Hepatocyte (in vitro differentiated cells): ENCODE measurements at places on chromosomes 16 and 17.

DNA sequence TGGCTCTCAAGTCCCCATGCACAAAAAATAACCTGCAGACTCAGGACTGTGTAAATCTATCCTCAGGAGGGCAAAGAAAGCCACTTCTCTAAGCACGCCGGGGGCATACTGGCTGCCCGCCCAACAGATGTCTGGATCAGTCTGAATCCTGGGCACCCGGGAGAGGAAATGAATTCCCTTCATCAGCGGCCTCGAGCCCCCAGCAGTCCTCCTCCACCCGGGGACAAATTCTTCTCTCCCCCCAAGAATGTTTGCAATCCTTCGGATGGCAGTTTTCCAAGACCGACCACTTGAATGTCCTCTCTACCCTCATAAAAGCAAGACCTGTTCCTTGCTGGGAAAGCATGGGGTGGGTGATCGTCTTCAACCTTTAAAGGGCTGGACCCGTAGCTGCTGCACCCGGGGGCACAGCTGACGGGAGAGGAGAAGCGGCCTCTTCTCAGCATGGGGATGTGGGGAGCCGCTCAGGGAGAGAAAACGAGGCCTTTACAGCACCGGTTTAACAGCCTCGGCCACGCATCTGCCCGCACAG lies 9.4 kb upstream of the MAP2K3 start:
- DNase-seq = peak; percentile 22

GRCh38 chr17:32206861-32207260 lies 58.8 kb upstream of the RHBDL3 start:
- DNase-seq = no peak

DNA sequence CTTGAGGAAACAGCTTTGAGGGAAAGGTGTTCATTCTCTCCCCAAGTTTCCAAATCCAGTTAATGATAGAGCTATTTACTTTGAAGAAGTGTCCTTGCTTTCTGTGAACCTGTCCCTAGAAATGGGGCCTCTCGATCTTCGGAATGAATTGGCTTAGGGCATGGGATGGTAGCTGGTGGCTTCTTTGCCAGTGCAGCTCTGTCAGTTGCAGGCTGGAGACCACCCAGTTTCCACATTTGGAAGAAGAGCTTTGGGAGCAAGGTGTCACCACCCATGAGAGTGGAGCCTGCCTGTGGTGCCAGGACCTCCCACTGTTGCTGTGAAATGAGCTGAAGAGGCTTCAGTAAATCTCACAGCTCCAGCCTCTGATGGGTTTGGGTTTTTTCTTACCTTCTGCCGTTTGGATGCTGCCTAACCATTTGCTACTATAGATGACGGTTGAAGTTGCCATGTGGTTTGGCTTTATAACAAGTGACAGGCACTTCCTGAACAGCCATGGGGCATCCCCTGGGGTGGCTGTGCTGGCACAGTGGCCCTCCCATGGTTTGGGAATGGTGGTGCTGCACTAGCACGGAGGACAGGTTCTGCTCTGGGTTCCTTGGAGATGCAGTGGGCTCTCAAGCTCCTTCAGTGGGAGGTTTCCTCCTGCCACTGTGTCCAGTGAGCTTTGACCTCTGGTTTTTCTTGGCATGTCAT lies 19.5 kb upstream of the SLC5A10 start:
- no peak for DNase-seq

DNA sequence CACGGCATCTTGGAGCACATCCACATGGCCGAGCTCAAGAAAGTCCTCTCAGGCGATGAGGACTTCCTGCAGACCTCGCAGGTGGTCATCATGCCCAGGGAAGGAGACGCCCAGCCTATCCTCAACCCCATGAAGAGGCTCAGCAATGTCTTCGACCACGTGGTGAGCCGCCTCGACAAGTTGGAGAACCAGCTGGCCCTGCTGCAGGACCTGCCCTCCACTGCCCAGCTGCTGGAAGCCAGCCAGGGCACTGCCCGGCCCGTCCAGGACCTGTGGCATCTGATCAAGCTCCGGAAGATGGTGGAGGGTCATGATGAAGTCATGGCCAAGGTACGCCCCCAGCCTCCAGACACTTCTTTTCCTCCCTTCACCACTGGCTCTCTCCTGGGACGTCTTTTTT lies 440 bp downstream of the C16orf96 start:
- DNase-seq = no peak

GRCh38 chr16:4733211-4733742 lies 794 bp downstream of the ANKS3 start:
- DNase-seq = no peak

- DNase-seq = peak; percentile 30
Measured at GRCh38 chr17:59851439-59852375, 41.0 kb downstream of the TUBD1 start.

DNA sequence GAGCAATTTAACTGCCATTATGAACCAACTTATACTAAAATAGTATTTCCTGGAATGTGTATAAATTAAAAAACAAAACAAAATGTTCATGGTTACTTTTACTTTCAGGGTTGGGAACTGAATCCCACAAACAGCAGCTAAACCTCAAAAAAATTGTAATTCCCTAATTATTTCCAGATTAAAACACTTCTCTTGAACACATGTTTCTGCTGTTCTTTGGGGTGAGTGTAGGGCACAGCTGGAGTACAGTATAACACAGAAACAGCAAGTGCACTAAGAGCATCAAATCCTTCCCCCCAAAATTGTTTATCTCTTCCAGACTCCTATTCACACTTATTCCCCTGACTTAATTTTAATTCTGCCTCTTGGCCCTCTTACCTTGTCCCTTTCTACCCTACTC lies 56.4 kb downstream of the KANSL1 start:
- DNase-seq = no peak

DNA sequence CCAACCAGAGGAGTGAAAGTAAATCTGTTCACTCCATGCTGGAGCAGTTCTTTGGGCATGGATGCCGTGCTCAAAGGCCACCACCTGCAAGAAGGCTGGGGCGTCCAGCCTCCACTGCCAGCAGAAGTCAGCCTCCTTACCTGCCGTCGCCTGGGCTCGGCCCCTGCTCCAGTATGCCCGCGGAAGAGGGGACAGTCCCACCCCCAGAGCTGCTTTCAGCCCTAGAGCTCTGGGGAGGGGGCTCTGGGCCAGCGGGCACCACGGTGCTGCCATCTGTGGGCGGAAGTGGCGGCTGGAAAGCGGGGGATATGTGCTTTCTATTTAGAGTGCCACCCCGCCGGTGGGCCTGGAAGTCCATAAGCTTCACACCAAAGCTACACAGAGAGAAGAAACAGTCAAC lies 75.9 kb downstream of the ARHGAP17 start:
- DNase-seq = no peak

- DNase-seq = no peak
Measured at GRCh38 chr16:3641801-3642396, 12.6 kb upstream of the DNASE1 start.

- DNase-seq = peak; percentile 72
Measured at GRCh38 chr17:18981642-18982424, 22.7 kb downstream of the FAM83G start.

GRCh38 chr16:31108035-31108793 lies at the start of gene BCKDK:
TSS of gene BCKDK (plus strand) at chr16:31108386. CDS start at chr16:31109224, 838 bp downstream.
- DNase-seq = peak; percentile 83

GRCh38 chr17:19723964-19724363 lies 7.6 kb upstream of the SLC47A2 start:
- DNase-seq = no peak

- DNase-seq = no peak
Measured at GRCh38 chr17:51091635-51092034, 29.0 kb downstream of the SPAG9 start.

GRCh38 chr16:62363501-62363900 lies 327.3 kb upstream of the CDH8 start:
- DNase-seq = no peak

DNA sequence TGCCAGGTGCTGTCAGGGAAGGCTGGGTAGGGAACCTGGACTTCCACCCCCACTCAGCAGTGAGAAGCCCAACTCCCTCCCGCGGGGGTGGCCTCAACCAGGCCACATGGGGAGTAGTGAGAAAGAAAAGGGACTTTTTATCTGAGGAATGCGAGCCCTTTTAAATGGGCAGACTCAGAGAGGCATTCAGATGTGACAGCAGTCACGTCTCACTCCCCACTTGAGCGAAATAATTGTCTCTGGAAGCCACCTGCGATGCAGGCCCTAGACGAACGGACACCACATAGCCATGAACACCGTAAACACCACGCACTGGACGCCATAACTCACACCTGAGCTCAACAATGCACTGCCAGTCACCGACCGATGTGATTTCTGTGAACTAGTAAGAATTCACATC lies 11.9 kb upstream of the CD300E start:
- DNase-seq = no peak

- DNase-seq = no peak
Measured at GRCh38 chr16:77838597-77839255, 50.4 kb downstream of the VAT1L start.

GRCh38 chr17:82608816-82609215 lies 39.4 kb downstream of the WDR45B start:
- DNase-seq = no peak

GRCh38 chr16:70534971-70535370 lies 11.4 kb downstream of the SF3B3 start:
- no peak for DNase-seq

DNA sequence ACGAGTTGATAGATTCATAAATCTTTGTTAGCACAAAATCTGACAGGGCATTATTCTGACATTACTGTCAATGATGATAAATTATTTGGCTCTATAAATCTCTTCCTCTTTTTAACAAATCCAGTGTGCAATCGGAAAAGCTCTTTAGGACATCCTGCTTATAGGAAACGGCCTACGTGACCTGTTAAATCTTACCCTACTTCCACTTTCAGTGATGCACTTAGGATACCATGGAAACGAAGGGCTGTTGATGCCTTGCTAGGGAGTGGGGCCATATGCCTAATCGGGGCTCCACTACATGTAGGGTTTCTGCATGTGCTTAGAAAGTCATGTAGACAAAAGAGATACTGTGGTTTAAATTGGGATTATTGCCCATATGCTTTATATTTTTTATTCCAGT lies 27.2 kb downstream of the ZNF594 start:
- DNase-seq = no peak

GRCh38 chr17:57755480-57756070 lies 10.5 kb upstream of the CCDC182 start:
- DNase-seq = no peak

GRCh38 chr16:29804455-29805231 lies 1.7 kb upstream of the MAZ start:
- no peak for DNase-seq

DNA sequence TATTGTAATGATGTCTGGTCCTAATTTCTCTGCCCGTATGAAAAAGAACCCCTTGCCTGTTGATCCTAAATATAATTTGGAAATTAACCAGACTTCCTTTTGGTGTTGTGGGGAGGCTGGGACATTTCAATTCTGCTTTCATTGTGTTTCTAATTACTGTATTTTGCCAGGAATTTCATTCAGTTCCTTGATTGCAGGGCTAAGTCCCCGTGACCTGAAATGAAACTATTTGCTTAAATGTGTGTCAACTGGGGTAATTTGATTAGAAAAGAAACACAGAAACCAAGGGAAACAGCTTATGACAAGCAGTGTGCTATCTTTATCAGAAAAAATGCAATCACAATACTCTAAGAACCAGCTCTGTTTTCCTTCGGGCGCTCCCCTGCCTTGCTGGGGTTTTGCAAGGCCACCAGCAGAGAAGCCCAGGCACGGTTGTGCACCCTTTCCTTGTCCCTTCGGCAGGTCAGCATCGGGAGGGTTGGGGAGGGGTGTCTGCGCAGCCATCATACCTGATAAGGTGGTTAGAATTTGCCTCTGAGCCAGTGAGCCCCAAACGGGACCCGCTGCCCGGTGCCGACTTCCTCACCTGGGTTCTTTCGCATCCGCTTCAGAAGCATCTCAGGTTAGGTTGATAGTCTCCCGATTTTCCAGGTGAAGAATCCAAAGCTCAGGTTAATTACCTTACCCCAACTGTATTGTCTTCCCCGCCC lies 19.4 kb downstream of the KLHL36 start:
- no peak for DNase-seq

- peak; percentile 94 for DNase-seq
Measured at GRCh38 chr17:78253946-78254672, 22.7 kb downstream of the TMEM235 start.
